ENCODE measurements at places on chromosomes 13 and 19. TPM values are rescaled to one million over a fixed set of nuclear protein-coding genes. Genes with fewer than 3 reads are reported as not detected.

Gene MEIS3
- 43.2 TPM for total RNA-seq

DNA sequence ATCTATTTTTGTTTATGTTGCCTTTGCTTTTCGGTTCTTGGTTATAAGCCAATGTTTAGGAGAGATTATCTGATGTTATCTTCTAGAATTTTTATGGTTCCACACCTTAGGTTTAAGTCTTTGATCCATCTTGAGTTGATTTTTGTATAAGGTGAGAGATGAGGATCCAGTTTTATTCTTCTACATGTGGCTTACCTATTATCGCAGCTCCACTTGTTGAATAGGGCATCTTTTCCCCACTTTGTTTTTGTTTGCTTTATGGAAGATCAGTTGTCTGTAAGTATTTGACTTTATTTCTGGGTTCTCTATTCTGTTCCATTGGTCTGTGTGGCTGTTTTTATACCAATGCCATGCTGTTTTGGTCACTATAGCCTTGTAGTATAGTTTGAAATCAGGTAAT lies 927.0 kb downstream of the UQCRFS1 start:
- no peak overlapping the region for H3K4me3 ChIP-seq
- H3K27ac ChIP-seq = no peak overlapping the region
- H3K27me3 ChIP-seq = peaks cover 36% of the 10 kb centered on the region
- peaks cover 3% of the 10 kb centered on the region for H3K36me3 ChIP-seq
- peaks cover 19% of the 10 kb centered on the region for H3K4me1 ChIP-seq

DNA sequence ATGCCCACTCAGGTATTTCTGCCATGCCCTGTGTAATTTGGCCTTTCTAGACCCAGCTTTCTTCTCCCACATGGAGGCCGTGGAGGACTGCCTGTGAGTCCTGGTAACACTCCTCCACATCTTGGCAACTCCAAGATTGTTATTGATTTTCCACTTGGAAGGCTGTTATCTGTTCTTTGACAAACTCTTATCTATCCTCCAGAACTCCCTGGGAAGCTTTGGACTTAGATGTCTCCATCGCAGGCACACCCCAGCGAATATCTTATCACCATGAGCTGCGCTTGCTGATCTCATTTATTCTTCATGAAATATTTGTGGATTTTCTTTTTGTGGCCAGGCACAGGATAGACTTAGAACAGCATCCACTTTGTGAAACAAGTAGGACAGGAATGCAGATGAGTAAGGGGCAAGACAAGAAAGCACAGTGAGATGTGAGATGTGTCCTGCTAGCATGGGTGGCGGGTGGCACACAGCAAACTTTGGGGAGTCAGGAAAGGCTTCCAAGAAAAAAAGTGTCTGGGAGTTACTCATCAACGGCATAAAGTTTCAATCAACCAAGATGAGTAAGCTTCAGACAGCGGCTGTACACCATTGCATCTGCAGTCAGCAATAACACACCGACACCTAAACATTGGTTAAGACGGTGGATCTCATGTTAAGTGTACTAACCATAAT lies 84.5 kb upstream of the IRS2 start:
- peaks cover 4% of the 10 kb centered on the region for H3K27me3 ChIP-seq
- H3K4me3 ChIP-seq = no peak overlapping the region
- H3K36me3 ChIP-seq = no peaks in the 10 kb centered on the region
- no peak overlapping the region for H3K27ac ChIP-seq

Gene COX7A1
- not detected for total RNA-seq

Gene C19orf85
- not detected for total RNA-seq

GRCh38 chr19:4081441-4082129 lies 14.9 kb upstream of the ZBTB7A start:
- no peak for DNase-seq
- H3K27me3 ChIP-seq = no peaks in the 10 kb centered on the region
- H3K4me3 ChIP-seq = no peak overlapping the region

GRCh38 chr19:50896591-50897190 lies 14.5 kb downstream of the KLK4 start:
- H3K27me3 ChIP-seq = peaks cover 43% of the 10 kb centered on the region
- no peak for DNase-seq
- no peak overlapping the region for H3K27ac ChIP-seq
- no peak overlapping the region for H3K4me3 ChIP-seq

DNA sequence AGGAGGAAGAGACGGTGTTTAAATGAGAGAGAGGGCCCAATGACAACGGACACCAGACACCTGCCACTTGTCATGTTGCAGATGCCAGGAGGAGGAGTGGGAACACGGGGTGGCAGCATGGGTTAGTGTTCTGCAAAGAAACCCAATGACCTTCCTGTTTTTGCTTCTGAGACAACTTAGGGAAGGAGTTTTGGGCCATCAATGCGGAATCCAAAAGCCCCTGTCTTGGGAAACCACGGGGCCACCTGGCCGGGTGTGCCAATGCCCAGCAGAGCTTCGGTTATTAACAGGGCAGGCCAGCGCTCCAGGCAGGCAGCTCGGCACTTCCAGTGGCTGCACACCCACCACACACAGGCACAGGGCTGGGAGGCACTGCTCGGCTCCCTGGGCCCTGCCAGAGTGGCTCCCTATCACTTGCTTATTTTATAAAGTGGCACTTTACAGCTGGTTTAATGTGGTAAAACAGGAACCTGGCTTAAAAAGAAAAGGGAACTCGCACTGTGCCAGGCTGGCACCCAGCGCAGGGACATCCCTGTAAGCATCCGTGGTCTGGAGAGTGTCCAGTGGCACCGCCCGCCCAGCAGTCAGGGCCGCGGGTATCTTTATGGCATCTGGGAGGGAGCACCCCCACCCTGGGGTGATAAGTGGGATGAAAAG lies 19.1 kb downstream of the ELL start:
- no peak overlapping the region for H3K4me3 ChIP-seq
- no peak for DNase-seq
- no peaks in the 10 kb centered on the region for H3K36me3 ChIP-seq

Gene ZNF813
- 7.6 TPM for total RNA-seq

GRCh38 chr13:30584051-30584731 lies 33.5 kb upstream of the USPL1 start:
- DNase-seq = no peak
- no peak overlapping the region for H3K27ac ChIP-seq
- H3K27me3 ChIP-seq = no peaks in the 10 kb centered on the region
- no peaks in the 10 kb centered on the region for H3K4me1 ChIP-seq
- H3K36me3 ChIP-seq = no peaks in the 10 kb centered on the region

Gene GTF3A
- total RNA-seq = 69.0 TPM

DNA sequence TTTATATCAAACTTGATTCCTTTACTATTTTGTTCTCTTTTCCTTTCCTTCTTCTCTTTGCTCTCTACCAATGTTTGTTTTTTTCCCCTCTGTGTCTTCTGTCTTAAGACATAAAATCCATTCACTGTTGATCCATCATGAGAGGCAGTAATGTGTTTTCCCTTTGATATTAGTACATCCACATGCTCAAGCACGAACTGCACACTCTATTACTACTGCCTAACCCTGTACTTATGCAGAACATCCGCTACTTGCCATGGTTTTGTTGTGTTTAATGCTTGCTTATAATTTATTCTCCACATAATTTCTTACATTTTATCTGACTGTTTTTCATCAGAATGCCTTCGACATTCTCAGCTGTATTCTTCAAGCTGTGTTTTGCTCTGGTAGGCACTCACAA lies 159.0 kb upstream of the PCDH9 start:
- no peak for DNase-seq
- no peaks in the 10 kb centered on the region for H3K36me3 ChIP-seq
- H3K4me3 ChIP-seq = no peak overlapping the region
- H3K27me3 ChIP-seq = no peaks in the 10 kb centered on the region
- H3K4me1 ChIP-seq = no peaks in the 10 kb centered on the region

- no peaks in the 10 kb centered on the region for H3K36me3 ChIP-seq
- no peak for DNase-seq
- H3K4me1 ChIP-seq = peaks cover 36% of the 10 kb centered on the region
- peak overlapping the region; percentile 73 for H3K27ac ChIP-seq
- peaks cover 19% of the 10 kb centered on the region for H3K27me3 ChIP-seq
Observed at GRCh38 chr13:106348075-106348840, 187.2 kb downstream of the EFNB2 start.

GRCh38 chr19:55812449-55812848 lies 19.4 kb downstream of the NLRP11 start:
- no peak for DNase-seq
- H3K4me1 ChIP-seq = no peaks in the 10 kb centered on the region
- no peaks in the 10 kb centered on the region for H3K36me3 ChIP-seq
- H3K27ac ChIP-seq = no peak overlapping the region
- H3K4me3 ChIP-seq = no peak overlapping the region
- no peaks in the 10 kb centered on the region for H3K27me3 ChIP-seq

Gene AXL
- 20.9 TPM for total RNA-seq

Gene ICAM5
- total RNA-seq = 2.3 TPM

Gene EXOC3L2
- not detected for total RNA-seq

Gene ATP8B3
- 0.48 TPM for total RNA-seq
